Renal cortical epithelial cell (primary cell): ENCODE measurements at places on chromosomes 3 and 15.

GRCh38 chr3:63493101-63493500 is 159.4 kb upstream of the SNTN start:
- no peak for DNase-seq

- DNase-seq: no peak
Measured at GRCh38 chr3:112350018-112350810, 17.3 kb downstream of the CD200 start.

- no peak for DNase-seq
Measured at GRCh38 chr15:97456521-97457202, 503.8 kb upstream of the ARRDC4 start.

DNA sequence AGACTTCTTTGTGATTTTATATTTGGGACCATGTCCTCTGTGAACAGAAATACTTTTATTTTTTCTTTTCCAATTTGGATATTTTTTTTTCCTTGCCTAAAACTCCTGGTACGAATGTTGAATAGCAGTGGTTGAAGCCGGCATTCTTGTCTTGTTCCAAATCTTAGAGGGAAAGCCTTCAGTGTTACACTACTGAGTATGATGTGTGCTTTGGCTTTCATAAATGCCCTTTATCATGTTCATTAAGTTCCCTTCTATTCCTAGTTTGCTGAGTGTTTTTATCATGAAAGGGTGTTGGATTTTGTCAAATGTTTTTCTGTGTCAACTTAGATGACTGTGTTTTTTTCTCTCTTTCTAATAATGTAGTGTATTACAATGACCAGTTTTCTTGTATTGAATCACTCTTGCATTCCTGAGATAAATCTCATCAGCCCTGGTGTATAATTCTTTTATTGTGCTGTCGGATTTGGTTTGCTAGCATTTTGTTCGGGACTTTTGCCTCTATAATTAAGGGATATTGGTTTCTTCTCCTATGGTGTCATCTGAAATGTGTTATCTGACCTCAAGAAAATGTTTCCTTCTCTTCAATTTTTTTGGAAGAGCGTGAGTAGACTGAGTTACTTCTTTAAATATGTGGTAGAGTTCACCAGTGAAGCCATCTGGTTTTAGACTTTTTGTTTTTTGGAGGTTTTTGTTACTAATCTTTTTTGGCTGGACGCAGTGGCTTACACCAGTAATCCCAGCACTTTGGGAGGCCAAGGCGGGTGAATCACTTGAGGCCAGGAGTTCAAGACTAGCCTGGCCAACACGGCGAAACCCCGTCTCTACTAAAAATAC is 33.3 kb downstream of the MAP1A start:
- DNase-seq: no peak

- no peak for DNase-seq
Measured at GRCh38 chr3:9826815-9827573, 16.8 kb downstream of the RPUSD3 start.
